ENCODE measurements at places on chromosomes 11 and 22.
A peak's percentile ranks its signal among the peaks of the same experiment; 100 is the strongest.

DNA sequence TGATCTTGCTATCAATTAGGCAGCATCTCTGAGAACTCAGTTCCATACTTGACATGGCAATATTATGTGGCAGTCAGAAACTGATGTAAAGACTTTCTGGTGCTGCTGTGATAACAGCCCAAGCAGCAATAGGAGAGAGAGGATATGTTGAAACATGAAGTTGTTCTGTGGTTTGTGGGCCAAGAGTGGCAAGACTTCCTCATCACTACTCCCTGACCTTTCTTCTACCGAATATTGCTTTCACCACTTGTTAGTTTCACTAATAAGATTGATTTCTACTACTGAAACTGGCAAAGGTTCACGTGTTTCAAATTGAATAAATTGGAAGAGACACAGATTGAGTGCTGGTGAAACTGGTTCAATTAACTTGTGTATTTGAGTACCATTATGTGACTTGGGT is 852.6 kb upstream of the RAG2 start:
- DNase-seq = no peak

GRCh38 chr11:130223291-130223971 is 63.8 kb downstream of the ST14 start:
- no peak for DNase-seq

DNA sequence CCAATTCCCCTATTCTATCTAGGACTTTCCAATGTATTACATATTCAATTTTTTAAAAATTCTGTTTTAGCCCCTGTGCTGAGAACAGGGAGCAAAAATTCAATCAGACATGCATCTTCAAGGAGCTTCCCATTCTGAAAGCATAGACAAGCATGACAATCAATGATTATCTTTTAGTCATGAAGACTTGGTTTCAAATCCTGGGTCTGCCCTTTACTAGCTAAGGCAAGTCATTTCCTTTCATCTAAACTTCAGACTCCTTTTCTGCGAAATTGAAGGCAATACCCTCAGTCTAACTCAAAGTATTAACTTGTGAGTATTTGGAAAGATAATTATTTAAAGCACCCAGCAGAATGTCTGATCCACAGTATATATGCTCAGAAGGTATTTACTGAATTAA is 24.1 kb downstream of the PAK1 start:
- no peak for DNase-seq

DNA sequence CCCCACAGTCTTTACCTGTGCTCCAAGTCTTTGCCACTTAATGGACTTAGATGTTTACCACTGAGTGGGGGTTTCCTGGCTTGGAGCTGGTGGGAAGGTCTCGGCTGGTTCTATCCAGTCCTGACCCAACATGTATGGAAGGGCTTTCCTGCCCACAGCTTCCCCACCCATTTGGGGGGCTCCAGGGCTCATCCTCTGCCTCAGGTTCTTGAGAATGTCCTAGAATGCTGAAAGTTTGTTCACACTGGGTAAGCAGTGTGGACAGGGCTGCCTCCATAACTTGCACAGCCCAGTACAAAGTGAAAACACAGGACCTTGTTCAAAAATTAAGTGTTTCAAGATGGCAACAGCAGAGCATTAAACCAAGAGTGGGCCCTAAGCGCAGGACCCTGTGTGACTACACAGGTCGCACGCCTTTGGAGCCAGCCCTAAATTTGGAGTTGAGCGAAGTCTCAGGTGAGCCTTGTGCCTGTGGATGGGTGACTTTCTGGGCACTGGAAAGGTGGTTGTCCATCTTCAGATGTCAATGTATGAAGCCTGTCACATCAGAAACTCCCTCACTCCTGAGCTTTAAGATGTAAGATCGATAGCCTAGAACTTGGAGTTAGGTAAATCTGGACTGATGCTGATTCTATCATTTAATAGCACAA is 72.7 kb upstream of the NARS2 start:
- DNase-seq = no peak

DNA sequence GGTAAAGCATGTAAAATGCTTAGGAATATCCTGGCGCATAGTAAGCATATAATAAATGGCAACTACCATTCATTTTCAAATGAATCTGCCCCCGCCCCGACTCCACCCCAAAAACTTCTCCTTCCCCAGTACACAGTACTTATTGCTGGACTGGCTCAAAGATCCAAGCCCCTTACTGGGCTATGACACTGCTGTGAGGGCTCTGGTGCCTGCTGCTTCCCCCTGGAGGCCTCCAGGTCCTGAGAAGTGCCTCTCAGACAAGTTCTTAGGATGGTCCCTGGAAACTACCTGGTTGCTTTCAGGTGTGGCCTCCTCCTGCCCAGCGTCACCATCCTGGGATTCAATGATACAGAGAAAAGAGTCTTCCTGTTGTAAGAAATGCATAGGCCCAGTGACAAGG is 190.6 kb upstream of the NTM start:
- DNase-seq = no peak

- DNase-seq = no peak
Observed at GRCh38 chr11:12902791-12903486, 106.2 kb upstream of the RASSF10 start.

GRCh38 chr11:102783720-102784119 is 3.3 kb upstream of the MMP10 start:
- no peak for DNase-seq

DNA sequence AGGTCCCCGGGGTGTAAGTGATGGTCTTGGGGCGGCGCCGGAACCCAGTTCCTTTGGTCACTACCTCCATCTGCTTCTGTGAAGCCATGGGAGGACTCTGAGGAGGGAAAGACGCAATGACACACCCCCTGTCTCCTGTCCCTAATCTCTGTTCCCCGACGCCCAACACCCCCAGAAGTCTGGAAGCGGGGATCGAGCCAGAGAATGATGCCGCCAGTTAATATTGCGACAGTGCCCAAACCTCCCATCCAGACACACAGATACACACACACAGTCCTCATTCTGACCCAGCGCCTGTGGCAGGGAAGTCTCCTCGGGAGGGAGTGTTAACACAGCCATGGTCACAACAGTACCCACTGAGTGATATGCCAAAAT is 352 bp downstream of the C22orf23 start:
- no peak for DNase-seq

GRCh38 chr22:40081662-40082061 is 86.9 kb downstream of the FAM83F start:
- DNase-seq = no peak

GRCh38 chr11:1507381-1508140 is 21.0 kb upstream of the MOB2 start:
- DNase-seq = no peak

- DNase-seq = peak; percentile 48
Observed at GRCh38 chr11:61955422-61956135, 5.4 kb downstream of the BEST1 start.

GRCh38 chr11:64990222-64990923 is 6.4 kb downstream of the BATF2 start:
- DNase-seq = no peak

GRCh38 chr22:23231471-23232093 is 51.3 kb downstream of the BCR start:
- no peak for DNase-seq

DNA sequence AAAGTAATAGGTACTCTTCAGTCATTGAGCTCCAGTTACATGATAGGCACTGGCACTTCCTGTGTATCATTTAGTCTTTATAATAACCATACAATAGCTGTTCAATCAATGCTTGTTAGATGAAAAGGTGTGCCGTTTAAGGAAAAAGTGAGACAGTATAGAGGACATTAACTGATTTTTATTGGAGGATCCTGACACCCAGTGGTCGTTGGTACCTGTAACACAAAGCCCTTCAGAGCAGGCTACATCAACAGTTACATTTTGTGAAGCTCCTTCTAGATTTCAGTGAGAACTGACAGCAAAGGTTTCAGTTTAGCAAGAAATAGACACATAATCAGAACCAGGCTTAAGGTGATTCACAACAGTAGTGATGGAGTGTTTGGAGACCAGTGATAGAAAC is 44.2 kb downstream of the CCDC81 start:
- DNase-seq = peak; percentile 12

DNA sequence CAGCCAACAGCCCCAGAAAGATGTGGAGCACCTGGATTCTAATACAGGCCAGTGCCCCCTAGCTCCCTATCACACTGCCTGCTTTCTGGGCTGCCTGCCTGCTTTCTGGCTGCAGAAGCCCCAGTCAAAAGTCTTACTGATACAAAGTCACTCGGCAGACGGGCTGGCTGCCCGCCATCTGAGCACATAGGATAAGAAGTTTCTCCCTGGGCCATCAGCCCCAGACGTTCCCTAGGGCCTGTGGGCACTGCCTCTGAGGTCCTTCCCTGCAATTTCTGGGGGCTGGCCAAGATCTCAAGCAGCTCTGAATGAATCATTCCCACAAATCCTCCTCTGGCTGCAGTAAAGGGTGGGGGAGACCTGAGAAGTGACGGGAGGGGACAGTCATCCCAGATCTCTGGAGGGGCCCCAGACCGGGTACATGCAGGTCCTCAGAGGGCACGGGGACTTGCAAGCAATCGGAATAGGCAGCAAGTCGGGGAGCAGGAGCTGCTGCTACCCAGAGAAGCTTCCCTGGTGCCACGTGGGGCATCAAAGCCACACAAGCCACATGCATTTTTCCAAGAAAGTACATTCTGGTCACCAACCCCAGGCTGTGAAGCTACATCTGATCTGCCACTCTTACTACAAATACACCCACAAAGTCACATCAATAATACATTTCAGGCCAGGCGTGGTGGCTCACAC is 4.7 kb downstream of the TPST2 start:
- DNase-seq = no peak

- DNase-seq = no peak
Observed at GRCh38 chr11:35750315-35750714, 87.7 kb downstream of the TRIM44 start.

GRCh38 chr11:35888961-35889360 is 54.9 kb upstream of the LDLRAD3 start:
- DNase-seq = no peak

DNA sequence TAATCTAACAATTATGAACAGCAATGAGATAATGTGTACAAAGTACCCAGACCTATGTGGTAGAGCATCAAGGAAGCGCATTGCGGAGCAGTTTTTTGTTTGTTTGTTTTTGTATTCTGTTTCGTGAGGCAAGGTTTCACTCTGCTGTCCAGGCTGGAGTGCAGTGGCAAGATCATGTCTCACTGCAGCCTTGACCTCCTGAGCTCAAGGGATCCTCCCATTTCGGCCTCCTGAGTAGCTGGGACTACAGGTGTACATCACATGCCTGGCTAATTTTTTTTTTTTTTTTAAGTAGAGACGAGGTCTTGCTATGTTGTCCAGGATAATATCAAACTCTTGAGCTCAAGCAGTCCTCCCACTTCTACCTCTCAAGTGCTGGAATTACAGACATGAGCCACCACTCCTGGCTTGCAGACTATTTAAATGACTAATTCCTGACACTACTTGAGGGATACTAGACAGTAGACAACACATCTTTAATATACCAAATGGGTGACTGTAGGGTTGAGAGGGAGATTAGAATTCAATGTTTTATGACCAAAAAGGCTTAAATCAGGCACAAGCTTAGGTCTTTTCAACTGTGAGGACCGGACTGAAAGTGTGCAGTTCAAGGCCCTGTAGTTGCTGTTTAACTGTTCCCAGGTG is 12.7 kb downstream of the OR51B4 start:
- no peak for DNase-seq

- DNase-seq = no peak
Observed at GRCh38 chr11:20238712-20239111, 78.4 kb upstream of the DBX1 start.

DNA sequence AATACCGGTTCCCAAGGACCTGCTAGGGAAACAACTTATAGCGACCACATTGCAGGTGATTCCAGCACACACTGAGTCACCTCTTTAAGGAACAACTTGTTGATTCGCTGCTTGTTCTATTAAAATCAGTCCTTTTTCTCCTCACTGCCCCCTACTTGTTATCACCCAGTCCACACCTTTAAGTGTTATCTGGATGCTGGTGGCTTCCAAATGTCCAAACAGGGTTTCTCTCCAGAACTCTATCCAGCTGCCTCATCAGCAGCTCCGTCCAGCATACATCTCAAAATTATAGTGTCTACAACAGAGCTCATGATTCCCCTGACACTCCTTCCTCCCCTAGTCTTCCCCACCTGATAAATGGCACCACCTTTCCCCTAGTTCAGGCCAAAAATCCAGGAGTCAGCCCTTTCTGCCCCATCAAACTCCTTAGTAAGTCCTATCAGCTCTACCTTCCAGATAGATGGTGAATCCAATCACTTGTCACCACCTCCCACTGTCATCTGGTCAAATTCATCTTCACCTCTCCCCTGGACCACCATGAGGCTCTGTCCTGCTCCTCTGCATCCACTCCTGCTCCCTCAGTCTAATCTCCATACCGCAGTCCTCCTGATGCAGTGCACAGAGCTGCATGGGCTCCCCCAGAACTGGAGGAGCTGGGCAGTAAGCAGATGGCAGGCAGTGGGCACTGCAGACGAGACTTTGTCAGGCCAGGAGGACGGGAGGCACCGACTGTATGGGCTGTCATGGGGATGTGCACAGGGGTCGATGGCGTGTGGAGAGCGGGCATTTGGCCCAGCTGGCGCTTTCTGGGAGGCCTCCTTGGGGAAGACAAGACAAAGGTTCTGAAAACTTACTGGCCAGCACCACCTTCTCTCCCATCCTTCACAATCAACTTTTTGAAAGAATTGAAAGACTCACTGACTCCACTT is 19.3 kb downstream of the IL10RA start:
- no peak for DNase-seq

GRCh38 chr11:134893810-134894685 is 482.0 kb upstream of the B3GAT1 start:
- no peak for DNase-seq

DNA sequence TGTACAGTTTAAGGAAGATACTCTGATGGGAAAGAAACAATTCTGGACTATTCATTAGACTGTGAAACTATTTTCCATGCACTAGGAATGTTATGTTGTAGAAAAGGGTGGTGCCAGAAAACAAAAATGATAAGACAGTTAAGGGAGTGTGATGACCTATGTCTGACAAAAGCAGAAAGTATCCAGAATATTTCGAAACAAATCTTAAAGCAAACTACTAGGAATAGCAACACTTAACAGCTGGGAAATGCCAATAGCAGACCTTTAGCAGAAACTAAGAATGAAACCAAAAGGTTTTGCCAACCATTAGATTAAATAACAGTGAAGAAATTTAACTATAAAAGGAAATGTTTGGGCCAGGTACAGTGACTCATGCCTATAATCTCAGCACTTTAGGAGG is 3.3 kb upstream of the ARHGAP20 start:
- DNase-seq = no peak

All from activated CD4-positive, alpha-beta memory T cell treated with anti-CD3 and anti-CD28 coated beads for 36 hours (primary cell).